ENCODE measurements at places on chromosomes 11 and 22. TPM values are rescaled to one million over a fixed set of nuclear protein-coding genes. Genes with fewer than 3 reads are reported as not detected.

The DLG2 gene
- total RNA-seq: 1.2 TPM

The C11orf86 gene
- total RNA-seq: not detected

The SAA1 gene
- total RNA-seq: 6.7 TPM

The OR8A1 gene
- 1.4 TPM for total RNA-seq

The GAB4 gene
- not detected for total RNA-seq

DNA sequence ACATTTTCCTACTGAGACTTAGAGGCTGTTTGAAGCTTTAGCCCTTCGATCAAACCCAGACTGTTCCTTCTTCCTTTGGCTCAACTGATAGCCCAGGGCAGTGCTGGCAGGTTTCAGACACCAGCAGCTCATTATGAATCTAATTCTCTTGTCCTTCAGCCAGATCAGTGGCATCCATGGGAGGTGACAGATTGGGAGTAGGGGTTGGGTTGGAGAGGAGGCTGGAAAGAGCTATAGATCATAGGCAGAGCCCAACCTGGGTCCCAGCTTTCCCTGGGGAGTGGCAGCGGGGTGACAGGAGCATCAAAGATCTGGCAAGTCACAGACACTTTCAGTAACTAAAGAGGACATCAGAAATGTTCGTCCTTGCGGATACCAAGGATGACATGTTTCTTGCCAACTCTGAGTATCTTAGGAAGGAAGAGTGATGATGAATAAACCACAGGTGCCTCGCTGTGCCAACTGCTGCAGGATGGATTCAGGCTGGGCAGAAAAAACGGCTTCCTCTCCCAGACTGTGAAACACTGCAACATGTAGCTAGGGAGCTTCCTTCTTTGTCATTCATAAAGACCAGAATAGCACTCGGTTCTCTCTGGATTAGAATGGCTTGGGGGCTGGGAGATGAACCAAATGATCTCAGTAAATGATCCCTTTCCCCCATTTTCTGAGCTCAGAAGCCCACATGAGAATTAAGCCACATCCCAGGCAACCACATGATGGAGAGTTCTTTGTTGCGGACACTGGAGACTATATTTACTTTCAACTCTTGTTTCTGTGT is 19.1 kb downstream of the ABCC8 start:
- DNase-seq: no peak
- H3K27ac ChIP-seq: no peak overlapping the region

DNA sequence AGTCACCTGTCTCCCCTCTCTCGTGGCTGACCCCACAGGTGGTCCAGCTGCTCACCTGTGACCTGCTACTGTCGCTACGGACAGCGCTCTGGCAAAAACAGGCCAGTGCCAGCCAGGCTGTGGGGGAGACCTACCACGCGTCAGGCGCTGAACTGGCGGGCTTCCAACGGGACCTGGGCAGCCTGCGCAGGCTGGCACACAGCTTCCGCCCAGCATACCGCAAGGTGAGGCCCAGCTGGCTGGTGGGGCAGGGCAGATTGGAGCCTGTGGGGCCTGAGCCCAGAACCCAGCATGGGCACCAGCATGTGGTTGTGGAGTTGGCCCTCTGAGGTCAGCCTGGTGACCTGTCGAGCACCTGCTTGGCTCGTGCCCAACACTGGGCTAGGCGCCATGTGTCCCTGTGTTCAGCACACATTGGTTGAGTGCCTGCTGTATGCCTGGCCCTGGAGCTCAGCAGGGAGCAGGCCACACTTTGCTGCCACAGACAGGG is 11.9 kb downstream of the SHISA8 start:
- H3K27me3 ChIP-seq: no peaks in the 10 kb centered on the region
- H3K4me1 ChIP-seq: no peaks in the 10 kb centered on the region
- H3K27ac ChIP-seq: no peak overlapping the region
- DNase-seq: no peak

DNA sequence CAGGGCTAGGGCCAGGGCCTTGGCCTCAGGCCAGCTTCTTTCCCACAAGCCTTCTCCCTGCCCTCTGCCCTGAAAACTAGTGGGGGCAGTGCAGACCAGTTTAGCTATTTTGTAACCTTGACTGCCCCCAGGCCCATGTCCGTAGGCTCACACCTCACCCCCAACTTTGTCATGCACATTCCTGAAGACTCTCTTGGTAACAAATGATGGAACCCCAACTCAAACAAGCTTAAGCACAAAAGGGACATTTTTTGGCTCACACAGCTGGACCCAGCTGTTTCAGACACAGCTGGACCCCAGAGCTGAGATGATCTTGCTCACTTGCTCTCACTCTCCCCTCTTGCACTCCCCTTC is 46.6 kb downstream of the KCNQ1OT1 start:
- H3K27me3 ChIP-seq: no peaks in the 10 kb centered on the region
- no peak overlapping the region for H3K4me3 ChIP-seq
- DNase-seq: peak; percentile 4
- no peak overlapping the region for H3K27ac ChIP-seq

DNA sequence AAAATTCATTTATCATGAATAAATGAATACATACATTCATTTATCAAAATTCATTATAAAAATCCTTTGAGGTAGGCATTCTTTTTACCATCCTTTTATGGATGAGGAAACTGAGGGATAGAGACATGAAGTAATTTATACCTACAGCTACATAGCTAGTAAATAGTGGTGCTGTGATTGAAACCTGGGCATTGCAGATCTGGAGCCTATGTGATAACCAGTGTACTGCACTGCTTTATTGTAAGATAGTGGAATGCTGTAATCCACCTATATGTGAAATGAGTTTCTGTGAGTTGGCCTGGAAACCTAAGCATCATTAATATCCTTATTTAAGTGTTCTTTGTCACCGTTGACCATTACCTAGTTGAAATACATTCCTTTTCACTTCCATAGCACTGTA is 4.5 kb downstream of the QSER1 start:
- H3K27me3 ChIP-seq: no peaks in the 10 kb centered on the region
- no peak overlapping the region for H3K27ac ChIP-seq
- peaks cover 43% of the 10 kb centered on the region for H3K36me3 ChIP-seq
- peaks cover 10% of the 10 kb centered on the region for H3K4me1 ChIP-seq

GRCh38 chr22:47432683-47433082 is 670.2 kb downstream of the TBC1D22A start:
- H3K4me3 ChIP-seq: no peak overlapping the region
- no peaks in the 10 kb centered on the region for H3K36me3 ChIP-seq
- H3K4me1 ChIP-seq: no peaks in the 10 kb centered on the region
- peaks cover 12% of the 10 kb centered on the region for H3K27me3 ChIP-seq
- DNase-seq: no peak

DNA sequence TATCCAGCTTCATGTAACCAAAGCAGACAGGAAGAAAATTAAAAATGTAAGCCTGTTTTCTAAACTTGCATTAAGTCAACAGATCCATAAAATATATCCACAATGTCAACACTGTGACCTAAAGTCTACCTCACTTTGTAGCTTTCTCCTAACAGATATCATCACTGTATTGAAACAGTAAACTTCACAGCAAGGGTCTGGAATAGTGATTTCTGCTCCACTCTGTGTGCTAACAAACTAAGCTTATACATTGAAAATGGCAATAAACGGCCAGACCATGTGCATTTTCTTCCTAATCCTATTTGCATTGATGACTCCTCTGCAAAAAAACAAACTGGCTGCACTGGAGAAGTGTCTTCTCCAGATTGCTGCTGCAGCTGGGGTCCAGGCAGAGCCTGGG is 26.8 kb downstream of the CADM1 start:
- no peak overlapping the region for H3K27ac ChIP-seq
- no peak overlapping the region for H3K4me3 ChIP-seq
- no peaks in the 10 kb centered on the region for H3K4me1 ChIP-seq
- no peaks in the 10 kb centered on the region for H3K27me3 ChIP-seq
- no peaks in the 10 kb centered on the region for H3K36me3 ChIP-seq

DNA sequence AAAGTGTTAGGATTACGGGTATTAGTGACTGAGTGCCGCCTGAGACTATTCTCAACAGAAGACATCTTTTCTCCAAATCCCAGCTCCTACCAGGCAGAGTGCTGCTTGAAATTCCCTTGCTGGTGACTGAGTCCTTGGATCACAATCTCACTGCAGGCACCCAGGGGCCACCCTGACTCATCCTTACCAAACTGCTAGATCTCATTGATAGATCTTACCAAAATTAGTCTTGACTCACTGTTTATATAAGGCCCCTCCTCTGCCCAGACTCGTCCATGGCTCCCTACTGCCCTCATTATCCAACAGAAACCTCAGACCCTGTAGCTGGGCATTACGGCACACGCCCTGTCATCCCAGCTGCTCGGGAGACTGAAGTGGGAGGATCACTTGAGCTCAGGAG is 14.7 kb downstream of the TBC1D10A start:
- no peak for DNase-seq
- H3K36me3 ChIP-seq: no peaks in the 10 kb centered on the region
- no peaks in the 10 kb centered on the region for H3K27me3 ChIP-seq
- no peak overlapping the region for H3K4me3 ChIP-seq
- H3K4me1 ChIP-seq: peaks cover 33% of the 10 kb centered on the region

DNA sequence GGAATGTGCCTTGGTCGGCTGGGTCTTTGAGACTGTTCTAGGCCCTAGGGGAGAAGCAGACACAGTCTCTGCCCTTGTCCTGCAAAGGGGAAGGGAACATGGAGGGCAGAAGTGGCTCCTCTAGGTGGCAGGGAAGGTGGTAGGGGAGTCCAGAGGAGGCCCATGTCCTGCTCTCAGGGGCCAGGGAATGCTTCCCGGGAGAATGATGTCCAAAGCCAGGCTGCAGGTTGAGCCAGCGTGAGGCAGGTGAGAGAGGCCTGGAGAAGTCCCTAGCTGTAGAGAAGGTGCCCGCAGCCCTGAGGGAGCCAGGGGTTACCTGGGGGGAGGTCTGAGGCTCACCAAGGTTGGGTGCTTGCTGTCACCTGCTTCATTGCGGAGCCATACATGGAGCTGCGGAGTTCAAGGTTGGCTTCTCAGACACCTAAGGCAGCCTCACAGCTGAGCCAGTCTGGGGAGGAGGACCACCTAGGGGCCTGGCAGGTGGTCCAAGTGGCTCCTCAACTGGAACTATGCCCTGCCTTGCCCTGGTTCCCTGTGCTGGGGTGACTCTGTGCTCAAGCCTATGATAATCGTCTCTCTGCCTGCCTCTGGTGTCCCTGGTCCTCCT is 46.1 kb downstream of the SMIM38 start:
- peaks cover 34% of the 10 kb centered on the region for H3K27me3 ChIP-seq
- no peak for DNase-seq
- no peaks in the 10 kb centered on the region for H3K36me3 ChIP-seq
- no peaks in the 10 kb centered on the region for H3K4me1 ChIP-seq

- H3K27me3 ChIP-seq: no peaks in the 10 kb centered on the region
- no peaks in the 10 kb centered on the region for H3K4me1 ChIP-seq
- H3K4me3 ChIP-seq: no peak overlapping the region
- H3K27ac ChIP-seq: no peak overlapping the region
- peaks cover 51% of the 10 kb centered on the region for H3K36me3 ChIP-seq
- DNase-seq: no peak
These were observed 26.1 kb downstream of the CSTF3 start for GRCh38 chr11:33135216-33135615.

GRCh38 chr22:45963821-45964220 is 13.1 kb downstream of the WNT7B start:
- no peak overlapping the region for H3K4me3 ChIP-seq
- DNase-seq: no peak
- peaks cover under 1% of the 10 kb centered on the region for H3K27me3 ChIP-seq

GRCh38 chr11:75631086-75631730 is 37.6 kb downstream of the MAP6 start:
- H3K36me3 ChIP-seq: no peaks in the 10 kb centered on the region
- no peak for DNase-seq
- H3K4me3 ChIP-seq: no peak overlapping the region
- H3K27me3 ChIP-seq: peaks cover 20% of the 10 kb centered on the region

- H3K36me3 ChIP-seq: no peaks in the 10 kb centered on the region
- no peak for DNase-seq
- peaks cover 5% of the 10 kb centered on the region for H3K27me3 ChIP-seq
- peaks cover 10% of the 10 kb centered on the region for H3K4me1 ChIP-seq
These were observed 10.3 kb downstream of the PRDM11 start for GRCh38 chr11:45156741-45157140.

DNA sequence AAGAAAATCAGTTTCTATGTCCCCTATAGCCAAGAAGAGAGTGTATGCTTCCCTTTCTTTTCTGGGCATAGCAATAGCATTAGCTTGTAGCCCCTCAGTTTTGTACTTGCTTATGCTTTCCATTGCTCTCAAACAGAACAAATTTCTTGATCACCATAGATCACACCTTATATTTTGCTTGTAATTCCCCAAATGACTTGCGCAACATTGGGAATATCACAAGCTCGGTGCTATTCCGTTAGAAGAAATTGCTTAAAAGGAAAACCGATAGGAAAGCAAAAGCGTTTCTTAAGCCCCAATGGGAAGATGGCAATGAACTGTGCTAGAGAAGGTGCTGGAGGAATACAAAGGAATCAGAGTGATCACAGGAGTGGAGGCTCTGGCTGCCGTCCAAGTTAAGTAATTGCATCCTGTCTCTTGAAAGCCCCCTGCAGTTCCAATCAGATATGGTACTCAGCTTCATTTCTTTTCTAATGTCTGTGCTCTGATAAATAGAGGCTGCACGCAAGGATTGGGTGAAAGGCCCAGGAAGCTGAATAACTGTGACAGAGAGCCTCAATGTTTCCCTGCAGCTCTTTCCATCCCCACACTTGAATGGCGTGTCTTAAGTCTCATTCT is 182.1 kb upstream of the KIRREL3 start:
- DNase-seq: no peak
- H3K27me3 ChIP-seq: no peaks in the 10 kb centered on the region
- H3K4me1 ChIP-seq: no peaks in the 10 kb centered on the region
- H3K4me3 ChIP-seq: no peak overlapping the region
- H3K36me3 ChIP-seq: no peaks in the 10 kb centered on the region
- no peak overlapping the region for H3K27ac ChIP-seq

- no peaks in the 10 kb centered on the region for H3K27me3 ChIP-seq
- no peaks in the 10 kb centered on the region for H3K4me1 ChIP-seq
- no peaks in the 10 kb centered on the region for H3K36me3 ChIP-seq
These were observed 184.3 kb downstream of the C11orf87 start for GRCh38 chr11:109606256-109606655.

- no peaks in the 10 kb centered on the region for H3K27me3 ChIP-seq
- no peak overlapping the region for H3K4me3 ChIP-seq
- DNase-seq: no peak
- H3K27ac ChIP-seq: no peak overlapping the region
- H3K36me3 ChIP-seq: peaks cover 4% of the 10 kb centered on the region
- no peaks in the 10 kb centered on the region for H3K4me1 ChIP-seq
These were observed 359.0 kb downstream of the BRD1 start for GRCh38 chr22:49468487-49469198.

GRCh38 chr11:60849641-60850520 is 5.9 kb downstream of the PTGDR2 start:
- no peak for DNase-seq
- no peak overlapping the region for H3K27ac ChIP-seq
- H3K27me3 ChIP-seq: no peaks in the 10 kb centered on the region
- no peak overlapping the region for H3K4me3 ChIP-seq
- peaks cover 21% of the 10 kb centered on the region for H3K4me1 ChIP-seq
